ENCODE measurements at places on chromosomes 12 and 14. TPM values are rescaled to one million over a fixed set of nuclear protein-coding genes. Genes with fewer than 3 reads are reported as not detected.

DNA sequence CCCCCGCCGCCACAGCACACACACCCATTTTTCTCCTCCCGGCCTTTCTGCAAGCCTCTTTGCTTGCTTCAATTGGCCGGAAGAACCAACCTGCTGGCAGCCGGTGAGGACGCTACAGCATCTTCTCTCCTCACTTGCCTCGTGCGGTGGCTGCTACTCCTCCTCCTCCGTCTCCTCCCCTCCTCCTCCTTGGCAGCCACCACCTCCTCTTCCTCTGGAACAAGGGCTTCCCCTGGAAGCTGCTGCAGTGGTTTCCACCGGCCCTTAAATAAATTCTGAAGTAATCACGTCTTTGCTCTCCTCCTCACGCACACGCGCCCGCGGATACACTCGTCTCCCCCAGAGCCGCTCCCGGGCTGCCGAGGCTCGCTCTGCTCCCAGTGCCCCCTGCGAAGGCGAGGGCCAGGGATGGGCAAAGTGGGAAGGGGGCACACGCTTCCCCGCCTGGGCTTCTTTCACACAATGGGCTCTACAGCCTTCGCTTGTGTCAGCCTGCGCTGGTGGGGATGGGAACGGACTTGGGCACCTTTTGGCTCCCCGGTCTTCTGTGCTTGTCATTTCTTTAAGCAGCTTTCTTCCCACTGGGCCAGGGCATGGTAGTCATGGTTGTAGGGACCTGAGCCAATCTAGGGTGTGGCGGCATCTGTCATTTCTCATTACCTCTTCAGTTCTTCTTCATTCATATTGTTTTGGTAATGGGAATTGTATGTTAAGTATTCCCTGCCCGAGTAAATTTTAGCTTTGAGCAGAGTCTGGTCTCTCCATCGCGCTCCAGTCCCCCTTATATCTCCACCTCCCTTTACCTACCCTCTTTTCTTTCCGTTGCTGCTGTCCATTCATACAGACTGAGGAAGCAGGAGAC is at the start of gene PPFIA2:
PPFIA2 (minus strand) TSS at position 161 of the 862 bp plus-strand sequence.
- H3K4me1 ChIP-seq = peaks cover 5% of the 10 kb centered on the region
- no peak for DNase-seq
- peaks cover 10% of the 10 kb centered on the region for H3K36me3 ChIP-seq
- H3K27ac ChIP-seq = no peak within 1 kb of the TSS
- H3K4me3 ChIP-seq = peak within 1 kb of the TSS; percentile 22

GRCh38 chr14:77469067-77469505 is 11.2 kb downstream of the AHSA1 start:
- no peak for DNase-seq
- H3K4me1 ChIP-seq = no peaks in the 10 kb centered on the region
- H3K4me3 ChIP-seq = no peak overlapping the region
- peaks cover 20% of the 10 kb centered on the region for H3K36me3 ChIP-seq

DNA sequence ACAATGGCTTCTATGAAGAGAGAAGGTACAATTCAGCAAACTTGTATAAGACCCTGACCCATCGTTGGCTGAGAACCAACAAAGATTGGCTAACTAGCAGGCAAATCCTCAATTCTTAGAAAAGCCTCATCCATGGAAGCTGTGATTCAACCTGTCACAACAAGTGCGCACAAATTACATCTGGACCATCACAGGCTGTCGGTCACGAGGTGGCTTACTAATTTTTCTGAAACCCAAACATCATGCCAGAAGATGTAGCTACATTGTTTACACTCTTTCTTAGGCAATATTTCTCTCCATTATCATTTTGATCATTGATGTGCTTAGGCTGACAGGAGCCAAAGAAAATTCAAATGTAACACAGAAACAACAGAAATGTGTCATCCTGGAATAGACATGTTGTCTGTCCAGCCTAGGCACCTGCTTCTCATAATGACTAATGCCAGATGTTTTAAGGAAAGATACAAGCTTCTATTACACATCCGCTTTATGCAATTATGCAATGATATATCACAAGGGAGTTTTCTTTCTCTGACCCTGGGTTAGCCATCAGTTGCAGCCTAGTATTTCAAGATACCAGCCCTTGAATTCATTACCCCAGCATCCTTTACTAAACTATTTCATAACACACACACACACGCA is 92.9 kb upstream of the DIO2 start:
- H3K36me3 ChIP-seq = no peaks in the 10 kb centered on the region
- no peaks in the 10 kb centered on the region for H3K4me1 ChIP-seq
- DNase-seq = no peak
- no peak overlapping the region for H3K27ac ChIP-seq
- H3K27me3 ChIP-seq = no peaks in the 10 kb centered on the region

DNA sequence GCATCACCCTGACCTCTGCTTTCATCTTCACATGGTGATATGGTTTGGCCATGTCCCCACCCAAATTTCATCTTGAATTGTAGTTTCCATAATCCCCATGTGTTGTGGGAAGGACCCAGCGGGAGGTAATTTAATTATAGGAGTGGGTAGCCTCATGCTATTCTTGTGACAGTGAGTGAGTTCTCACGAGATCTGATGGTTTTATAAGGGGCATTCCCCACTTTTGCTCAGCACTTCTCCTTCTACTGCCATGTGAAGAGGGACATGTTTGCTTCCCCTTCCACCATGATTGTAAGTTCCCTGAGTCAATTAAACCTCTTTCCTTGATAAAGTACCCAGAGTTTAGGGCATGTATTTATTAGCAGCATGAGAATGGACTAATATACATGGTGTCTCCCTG is 38.2 kb downstream of the TMBIM6 start:
- no peak overlapping the region for H3K4me3 ChIP-seq
- peaks cover 37% of the 10 kb centered on the region for H3K27me3 ChIP-seq

DNA sequence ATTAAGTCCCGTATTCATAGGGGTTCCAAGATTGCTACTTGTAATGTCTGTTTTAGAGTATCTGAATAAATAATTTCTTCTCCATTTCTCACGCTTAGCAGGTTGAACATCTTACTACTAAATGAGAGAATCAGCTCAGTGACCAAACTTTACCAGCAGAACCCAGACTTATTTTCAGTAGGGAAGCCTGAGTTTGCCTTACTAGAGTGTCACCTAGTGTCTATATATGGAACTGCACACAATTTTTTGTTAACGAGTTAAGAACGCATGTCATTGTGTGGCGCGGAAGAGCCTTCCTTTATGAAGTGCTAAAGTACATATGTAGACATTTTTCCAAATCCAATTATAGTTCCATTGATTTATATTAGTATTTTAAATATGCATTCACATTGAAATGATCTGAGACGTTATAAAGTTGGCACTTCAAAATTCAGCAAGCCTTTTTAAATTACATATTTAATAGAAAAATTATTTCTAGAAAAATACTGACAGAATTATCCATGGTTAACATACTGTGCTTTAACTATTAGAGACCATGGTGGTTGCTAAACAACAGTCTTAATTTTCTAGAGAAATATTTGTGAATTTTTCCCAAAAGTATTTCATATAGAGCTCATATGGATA is 88.3 kb downstream of the RPS29 start:
- no peak overlapping the region for H3K27ac ChIP-seq
- peaks cover 27% of the 10 kb centered on the region for H3K27me3 ChIP-seq
- no peaks in the 10 kb centered on the region for H3K36me3 ChIP-seq
- peak; percentile 31 for DNase-seq
- H3K4me3 ChIP-seq = no peak overlapping the region

DYRK2 gene
- polyA plus RNA-seq = 35.2 TPM

PPP1R36 gene
- polyA plus RNA-seq = 0.22 TPM

Measured in naive B cell (primary cell).